GM12864 (cell line): ENCODE measurements at places on chromosomes 1 and 21.

GRCh38 chr1:67893126-67893495 is 59.8 kb upstream of the GNG12 start:
- DNase-seq = no peak

DNA sequence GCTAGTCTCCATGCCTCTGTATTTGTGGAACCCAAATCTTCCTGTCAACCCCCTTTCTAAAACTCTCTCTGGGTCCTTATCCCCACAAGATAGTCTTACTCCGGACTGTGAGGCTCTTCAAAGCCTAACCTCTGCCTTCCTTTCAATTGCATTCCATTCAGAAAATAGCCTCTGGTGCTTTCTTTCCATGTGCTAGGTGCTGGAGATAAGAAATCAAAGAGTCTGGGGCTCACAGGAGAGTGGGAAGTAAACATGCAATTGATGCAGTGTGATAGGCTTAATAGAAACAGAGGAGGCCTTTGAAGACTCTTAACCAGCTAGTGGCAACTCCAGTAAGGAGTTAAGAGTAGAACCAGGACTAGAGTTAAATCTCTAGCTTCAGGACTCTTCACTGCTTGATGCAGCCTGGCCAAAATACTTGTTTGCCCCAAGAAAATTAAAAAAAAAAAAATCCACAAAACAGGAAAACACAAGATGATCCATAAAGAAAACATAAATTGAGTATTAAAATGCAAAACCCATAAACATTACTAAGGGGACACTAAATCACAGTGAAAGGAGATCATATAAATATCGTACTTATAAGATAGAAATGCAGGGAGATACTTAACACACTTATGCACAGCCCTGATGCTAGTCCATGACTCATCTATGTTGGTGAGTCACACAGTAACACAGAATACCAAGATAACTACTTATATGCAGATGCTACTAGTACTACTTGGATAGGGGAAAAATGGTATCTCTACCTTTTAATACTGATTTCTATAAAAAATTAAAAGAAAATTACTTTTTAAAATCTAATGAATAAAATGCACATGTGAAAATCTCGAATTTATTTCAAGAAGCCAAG is 341.5 kb downstream of the KCNH1 start:
- DNase-seq = no peak

GRCh38 chr1:220957233-220957605 is 78.0 kb downstream of the HLX start:
- DNase-seq = no peak

GRCh38 chr1:86277936-86278335 is 118.2 kb downstream of the ODF2L start:
- no peak for DNase-seq

- no peak for DNase-seq
Observed at GRCh38 chr1:168923521-168924136, 182.9 kb upstream of the ATP1B1 start.

DNA sequence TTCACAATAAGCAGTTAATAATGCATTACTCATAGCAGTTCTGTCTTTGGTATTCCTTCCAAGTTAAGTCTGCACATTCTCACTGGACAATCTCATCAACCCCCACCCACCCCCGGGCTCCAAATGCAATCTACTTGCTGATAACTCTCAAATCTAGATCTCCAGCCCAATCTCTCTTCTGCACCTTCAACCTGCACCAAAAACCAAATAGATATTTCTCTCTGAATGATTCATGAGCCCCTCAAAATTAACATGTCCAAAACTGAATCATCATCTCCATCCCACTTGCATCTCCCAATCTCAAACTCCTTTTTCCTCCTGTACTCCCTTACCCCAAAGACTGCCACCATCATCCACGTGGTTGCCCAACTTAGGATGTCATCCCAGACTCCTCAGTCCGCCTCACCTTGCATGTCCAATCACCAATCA is 2.7 kb downstream of the DOCK7 start:
- DNase-seq = no peak

- DNase-seq = no peak
Observed at GRCh38 chr1:241998412-241998921, 431 bp downstream of the MAP1LC3C start.

DNA sequence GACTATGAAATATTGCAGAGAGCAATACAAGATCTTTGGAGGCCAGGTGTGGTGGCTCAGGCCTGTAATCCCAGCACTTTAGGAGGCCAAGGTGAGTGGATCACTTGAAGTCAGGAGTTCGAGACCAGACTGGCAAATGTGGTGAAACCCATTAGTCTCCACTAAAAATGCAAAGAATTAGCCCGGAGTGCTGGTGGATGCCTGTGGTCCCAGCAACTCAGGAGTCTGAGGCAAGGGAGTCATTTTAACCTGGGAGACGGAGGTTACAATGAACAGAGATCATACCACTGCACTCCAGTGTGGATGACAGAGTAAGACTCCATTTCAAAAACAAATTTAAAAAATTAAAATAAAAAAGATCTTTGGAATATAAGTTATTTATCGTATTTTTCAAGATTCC is 76.6 kb downstream of the PRKAB2 start:
- no peak for DNase-seq

GRCh38 chr1:97538113-97538512 is 382.7 kb downstream of the DPYD start:
- no peak for DNase-seq

DNA sequence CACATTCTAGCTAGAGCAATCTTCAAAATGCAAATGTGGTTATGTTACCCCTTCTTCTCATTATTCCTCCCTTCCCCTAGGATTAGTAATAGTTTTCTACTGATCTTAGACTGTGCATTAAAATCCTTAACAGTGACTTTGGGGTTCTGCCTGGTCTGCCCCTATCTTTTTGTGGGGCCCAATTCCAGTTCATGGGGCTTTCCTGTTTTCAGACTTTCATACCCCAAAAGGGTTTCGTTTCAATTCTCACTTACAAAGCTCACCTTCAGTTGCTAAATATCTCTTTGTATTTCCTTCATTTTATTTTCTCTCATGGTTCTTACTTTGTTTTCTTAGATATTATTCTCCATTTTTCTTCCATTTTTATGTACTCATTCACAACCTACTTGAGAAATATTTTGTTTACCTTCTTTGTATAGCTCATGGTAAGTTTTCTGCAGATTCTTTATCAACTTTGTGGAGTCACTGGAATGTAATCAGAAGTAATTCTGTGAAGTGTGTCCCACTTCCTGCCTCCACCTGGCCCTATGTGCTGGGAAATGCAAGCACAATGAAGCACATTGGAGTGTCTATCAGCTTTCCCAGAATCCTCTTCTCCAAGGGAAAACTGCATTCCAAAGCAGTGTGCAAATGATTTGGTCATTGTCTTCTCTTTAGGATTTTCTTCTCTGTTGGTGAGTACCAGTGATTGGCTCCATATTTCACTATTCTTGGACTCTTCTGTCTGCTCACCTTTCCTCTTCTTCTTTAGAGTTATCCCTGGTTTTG is 350.2 kb downstream of the ZNF326 start:
- no peak for DNase-seq

- no peak for DNase-seq
Observed at GRCh38 chr1:12433323-12434053, 184.5 kb downstream of the DHRS3 start.

DNA sequence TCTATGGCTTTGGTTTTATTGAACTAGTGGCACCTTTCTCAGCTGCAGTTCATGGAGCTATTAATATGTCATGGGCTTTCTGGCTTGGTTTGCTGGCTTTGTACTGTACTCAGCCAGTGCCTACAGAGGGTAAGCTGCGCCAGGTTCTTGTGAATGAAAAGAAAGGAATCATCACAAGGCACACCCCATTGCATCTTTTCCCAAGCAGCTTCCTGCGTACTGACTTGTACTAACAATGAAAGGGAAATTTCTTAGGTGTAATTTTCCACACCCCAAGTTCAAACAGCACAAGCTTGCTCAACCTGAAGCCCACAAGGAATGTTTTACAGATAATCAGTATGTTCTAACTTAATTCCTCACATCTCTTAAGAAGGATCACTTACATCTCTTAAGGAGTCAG is 78.0 kb upstream of the TNFSF18 start:
- no peak for DNase-seq

DNA sequence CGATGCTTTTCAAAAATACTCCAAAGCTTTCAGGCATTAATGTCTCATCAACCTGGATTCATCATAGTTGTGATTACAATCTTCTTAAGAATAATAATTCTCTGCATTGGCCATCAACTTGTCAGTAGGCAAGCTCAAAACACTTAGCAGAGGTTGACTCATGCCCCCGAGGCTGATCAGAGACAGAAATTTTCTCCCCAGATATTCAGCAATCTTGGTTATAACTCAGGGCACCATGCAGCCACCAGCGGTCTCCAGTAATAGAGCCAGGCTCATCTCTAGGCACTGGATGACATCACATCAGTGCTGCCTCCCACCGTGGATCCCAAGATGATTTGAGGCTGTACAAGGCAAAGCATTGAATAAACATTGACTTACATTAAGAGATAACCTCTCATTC is 14.3 kb upstream of the IFFO2 start:
- DNase-seq = no peak

GRCh38 chr1:229892515-229893117 is 174.4 kb upstream of the GALNT2 start:
- no peak for DNase-seq

DNA sequence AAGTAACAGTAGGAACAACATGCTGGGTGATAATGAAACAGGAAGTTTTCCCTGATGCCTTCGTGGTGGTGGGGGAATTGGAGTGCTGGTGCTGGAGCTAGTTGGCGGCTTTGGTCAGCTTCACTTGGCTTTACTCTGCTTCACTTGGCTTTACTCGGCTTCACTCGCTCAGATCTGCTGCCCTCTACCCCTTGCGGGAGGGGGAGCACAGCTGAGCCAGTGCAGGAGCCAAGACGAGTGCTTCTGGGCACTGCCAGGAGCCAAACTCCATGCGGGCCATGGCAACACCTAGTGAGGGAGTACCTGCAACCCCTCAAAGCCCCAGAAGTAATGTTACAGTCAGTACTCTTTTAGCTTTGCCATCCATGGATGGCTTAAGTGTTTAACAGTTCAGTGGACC is 10.6 kb upstream of the PRKACB start:
- DNase-seq = no peak

DNA sequence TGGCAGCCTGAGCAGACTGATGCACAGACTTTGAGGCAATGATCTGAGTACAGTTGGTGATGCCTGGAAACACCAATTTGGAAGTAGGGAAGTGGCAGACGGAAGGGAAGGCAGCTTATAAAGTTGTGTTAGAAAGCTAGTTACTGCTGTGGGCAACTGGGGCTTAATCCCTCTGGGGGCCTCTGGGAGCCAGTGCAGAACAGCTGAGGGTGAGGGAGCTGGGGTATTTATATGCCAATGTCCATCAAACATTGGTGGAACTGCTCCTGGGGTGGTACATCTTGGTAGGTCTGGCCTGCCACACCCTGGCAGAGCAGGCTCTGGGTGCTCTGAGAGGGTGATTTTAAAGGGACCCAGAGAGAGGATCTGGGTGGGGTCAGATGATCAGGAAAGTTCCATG is 28.1 kb downstream of the TNFRSF8 start:
- DNase-seq = no peak

DNA sequence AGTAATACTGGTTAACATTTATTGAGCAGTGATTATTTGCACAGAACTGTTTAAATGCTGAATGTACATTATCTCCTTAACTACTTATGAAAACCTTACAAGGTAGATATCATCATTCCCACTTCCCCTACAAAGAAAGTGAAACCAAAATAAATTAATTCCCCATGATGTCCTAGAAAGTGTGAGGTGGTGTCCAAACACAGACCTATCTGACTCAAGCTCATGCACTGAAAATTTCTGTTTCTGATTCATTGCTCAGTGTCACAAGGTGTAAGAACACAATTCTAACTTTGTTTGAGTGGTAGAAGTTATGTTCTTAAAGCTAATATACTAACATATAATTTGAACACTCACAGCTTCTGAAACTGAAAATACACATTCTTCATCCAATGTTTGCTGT is 178.7 kb downstream of the MRPL39 start:
- DNase-seq = peak; percentile 45

GRCh38 chr1:59156526-59157199 is 140.2 kb upstream of the FGGY start:
- no peak for DNase-seq

DNA sequence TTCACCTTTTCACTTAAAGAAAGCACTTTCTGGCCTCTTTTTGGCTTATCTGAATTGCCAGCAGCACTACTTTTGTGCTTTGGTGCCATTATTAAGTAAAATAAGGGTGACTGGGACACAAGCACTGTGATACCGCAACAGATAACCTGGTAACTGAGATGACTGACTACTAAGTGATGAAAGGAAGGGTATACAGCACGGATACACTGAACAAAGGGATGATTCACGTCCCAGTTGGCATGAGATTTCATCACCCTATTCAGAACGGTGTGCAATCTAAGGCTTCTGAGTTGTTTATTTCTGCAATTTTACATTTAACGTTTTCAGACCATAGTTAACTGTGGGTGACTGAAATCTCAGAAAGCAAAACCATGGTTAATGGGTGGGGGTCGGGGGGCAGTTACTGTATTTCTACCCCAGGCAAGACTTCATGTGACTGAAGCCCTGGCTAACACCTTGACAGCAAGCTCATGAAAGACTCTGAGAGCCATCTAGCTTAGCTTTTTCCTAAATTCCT is 102.8 kb downstream of the CLIC6 start:
- no peak for DNase-seq

- no peak for DNase-seq
Observed at GRCh38 chr1:184419350-184420161, 32.7 kb downstream of the C1orf21 start.

DNA sequence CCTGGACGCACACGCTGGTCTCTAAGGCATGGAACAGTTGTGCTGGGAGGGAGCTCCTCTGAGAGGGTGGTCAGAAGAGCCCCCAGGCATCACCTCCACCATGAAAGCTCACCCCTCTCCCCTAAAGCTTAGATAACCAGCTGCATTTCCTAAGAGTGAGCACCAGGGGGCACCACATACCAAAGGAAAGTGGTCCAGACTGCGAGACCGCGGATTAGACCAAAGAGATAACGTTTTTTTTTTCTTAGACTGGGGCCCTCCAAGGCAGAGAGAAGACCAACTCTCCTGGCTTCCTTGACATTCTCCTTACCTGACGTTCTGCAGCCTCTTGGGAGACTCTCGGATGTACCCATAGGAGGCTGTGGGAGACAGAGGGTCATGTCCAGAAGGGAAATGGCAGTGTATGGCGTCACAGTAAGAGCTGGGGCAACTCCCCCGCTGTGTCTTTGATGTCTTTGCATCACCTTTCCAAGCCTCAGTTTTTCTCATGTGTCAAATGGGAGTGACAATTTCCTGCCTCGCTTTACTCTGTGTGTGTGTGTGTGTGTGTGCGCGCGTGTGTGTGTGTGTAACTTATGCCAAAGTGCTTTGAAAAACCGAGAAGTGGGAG is 12.3 kb upstream of the IFNLR1 start:
- no peak for DNase-seq

GRCh38 chr1:10161541-10162290 is 48.7 kb upstream of the KIF1B start:
- no peak for DNase-seq
